ENCODE measurements at places on chromosomes 13 and 19.

DNA sequence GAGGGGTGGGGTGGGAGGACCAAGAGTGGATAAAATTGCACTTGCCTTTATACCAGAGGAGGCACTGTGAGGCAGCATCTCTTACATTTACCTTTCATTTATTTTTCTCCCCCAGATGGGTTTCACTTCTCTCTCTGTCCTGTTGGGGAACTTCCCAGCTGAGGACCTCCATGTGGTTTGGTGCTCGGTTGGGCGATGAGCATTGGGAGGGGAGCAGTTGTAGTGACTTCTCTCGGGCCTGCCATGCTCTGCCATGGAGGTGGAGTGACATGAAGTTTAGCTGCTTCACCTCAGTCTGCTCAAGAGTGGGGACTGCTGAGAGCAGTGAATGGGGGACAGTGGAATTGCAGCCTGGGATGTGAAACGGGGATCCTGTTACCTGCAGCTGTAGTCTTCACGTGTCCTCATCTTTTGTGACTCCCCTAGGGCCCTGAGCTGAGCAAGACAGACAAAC is 23.1 kb upstream of the CXCL17 start:
- peak; percentile 82 for DNase-seq

- no peak for DNase-seq
Measured at GRCh38 chr19:13873834-13874515, 3.0 kb upstream of the NANOS3 start.

DNA sequence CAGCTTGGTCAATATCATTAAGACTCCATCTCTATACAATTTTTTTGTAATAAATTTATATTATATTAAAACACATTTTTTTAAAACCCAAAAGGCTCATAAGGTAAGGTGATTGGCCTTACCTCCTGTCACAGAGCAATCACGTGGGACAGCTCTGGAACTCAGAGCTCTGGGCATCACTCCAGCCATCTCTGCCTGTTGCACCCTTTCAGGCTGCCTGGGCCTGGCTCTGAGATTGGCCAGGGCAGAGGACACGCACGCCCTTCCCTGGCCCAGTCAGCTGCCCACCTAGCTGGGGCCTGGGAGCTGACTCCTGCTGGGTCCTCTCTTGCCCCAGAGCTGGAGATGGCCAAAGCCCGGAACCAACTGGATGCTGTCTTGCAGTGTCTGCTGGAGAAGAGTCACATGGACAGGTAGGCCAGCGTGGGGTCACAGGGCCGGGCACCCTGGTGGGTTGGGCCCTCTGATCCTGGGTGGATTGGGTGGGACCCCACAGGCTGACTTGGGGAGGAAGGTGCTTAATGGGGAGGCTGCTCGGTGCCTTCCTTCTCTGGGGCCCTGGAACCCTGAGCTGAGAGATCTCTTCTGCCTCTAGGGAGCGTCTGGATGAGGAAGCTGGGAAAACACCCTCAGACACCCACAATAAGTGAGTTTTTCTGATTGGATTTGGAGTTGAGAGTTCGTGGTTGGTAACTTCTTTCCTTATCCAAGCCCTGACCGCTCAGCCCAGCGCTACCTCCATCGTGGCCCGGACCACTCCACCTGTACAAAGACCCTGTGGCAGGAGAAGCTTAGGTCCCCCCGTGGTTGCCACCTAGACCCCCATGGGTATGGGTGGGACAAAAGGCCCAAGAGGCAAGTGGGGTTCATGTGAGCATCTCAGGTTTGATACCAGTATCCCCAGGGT is 3.7 kb downstream of the LIN37 start:
- DNase-seq: no peak

DNA sequence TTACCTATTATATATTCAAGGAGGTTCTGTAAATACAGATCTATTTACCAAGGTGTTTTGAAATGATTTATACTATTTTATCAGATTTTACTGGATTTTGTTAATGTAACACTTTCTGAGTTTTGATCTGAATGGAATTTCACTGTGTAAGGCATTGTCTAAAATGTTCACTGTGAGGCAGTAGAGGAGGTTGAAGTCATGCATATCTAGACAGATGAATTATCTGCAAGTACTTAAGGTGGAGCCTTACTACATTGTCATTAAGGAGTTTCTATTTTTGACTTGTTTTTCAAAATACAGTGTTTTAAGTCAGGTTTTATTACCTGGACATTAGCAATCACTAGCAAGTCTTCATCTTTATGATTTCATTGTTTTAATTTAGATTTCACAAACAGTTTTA is 62.1 kb downstream of the TM9SF2 start:
- no peak for DNase-seq

GRCh38 chr13:27353166-27353583 is 71.2 kb upstream of the GTF3A start:
- peak; percentile 92 for DNase-seq

DNA sequence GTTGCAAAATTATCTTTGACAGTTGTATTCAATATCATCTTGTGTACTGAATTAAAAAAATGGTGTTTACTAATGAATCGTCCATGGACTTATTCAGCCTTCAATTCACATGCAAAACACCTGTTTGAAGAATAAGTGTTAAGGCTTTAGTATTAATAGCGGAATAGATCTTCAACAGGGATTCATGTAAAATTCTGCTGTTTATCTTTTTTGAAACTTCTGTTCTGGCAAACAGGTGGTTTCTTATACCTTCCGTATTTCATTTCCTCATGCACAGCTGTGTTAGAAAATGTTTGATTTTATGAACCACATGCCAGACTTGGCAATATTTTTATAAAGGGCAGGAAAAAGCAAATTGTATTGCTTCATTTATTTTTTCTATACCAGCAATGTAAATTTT is 255.7 kb downstream of the DACH1 start:
- DNase-seq: no peak

GRCh38 chr13:33032037-33032625 is 15.9 kb downstream of the KL start:
- no peak for DNase-seq

DNA sequence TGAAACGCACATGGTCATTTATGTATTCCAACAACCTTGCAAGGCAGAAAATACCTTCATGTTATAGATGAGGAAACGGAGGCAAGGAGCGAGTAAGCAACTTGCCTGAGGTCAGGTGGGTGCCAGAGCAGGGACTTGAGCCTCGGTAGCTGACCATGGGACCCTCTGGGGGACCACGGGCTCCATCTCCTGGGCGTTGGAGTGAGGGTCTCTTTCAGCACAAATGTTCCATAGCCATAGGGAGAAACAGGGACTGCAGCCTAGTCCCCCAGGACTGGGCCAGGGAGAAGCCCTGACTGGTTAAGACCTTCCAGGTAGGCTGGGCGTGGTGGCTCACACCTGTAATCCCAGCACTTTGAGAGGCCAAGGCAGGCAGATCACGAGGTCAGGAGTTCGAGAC is 38.4 kb upstream of the ADGRE5 start:
- no peak for DNase-seq

GRCh38 chr19:34363094-34363493 is 1.9 kb upstream of the GPI start:
- no peak for DNase-seq

Data from GM12865 (cell line).